Osteoblast (primary cell): ENCODE measurements at places on chromosomes 12 and 14. TPM values are rescaled to one million over a fixed set of nuclear protein-coding genes. Genes with fewer than 3 reads are reported as not detected.

Gene GPR84
- total RNA-seq: 0.36 TPM in 1 of 2 replicates, not detected in the other

Gene CLEC1B
- total RNA-seq: not detected in 2 replicates

Gene ADAM21
- under 0.01 TPM in 1 of 2 replicates, not detected in the other for total RNA-seq

Gene GALNT9
- 0.36 and 1.2 TPM in 2 replicates for total RNA-seq
